ENCODE measurements at places on chromosomes 2 and 18.

DNA sequence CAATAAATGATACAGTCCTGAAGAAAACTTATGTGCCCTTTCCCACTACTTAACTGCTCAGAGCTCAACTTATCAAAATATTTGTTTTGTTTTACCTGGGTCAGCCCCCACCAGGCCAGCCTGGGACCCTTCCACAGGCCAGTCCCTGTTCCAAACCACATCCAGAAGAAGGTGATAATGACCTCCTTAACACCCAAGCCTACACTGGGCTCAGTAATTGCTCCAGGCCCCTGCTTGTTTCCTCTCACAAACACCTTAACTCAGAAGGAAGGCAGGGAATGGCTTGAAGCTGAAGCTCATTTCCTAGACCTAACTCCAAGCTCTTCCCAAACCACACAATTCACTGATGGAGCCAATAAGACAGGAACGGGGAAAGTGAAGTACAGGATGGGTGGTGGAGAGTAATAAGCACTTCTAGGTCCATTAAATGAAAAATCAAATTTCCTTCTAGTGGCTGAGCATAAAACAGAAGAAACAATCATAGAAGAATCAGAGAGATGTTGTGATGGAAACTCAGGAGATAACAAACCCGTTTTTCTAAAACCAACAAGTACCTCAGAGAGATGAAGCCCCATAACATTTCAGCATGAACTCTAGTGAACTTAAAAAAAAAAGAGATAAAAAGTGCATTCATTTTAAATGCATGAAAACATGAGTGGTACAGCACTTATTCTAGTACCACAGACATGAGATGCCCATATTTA, 133.4 kb upstream of the ITGB6 start:
- no peak for DNase-seq

- no peak for DNase-seq
These were observed 91.5 kb upstream of the SLC8A1 start for GRCh38 chr2:40543381-40543780.

DNA sequence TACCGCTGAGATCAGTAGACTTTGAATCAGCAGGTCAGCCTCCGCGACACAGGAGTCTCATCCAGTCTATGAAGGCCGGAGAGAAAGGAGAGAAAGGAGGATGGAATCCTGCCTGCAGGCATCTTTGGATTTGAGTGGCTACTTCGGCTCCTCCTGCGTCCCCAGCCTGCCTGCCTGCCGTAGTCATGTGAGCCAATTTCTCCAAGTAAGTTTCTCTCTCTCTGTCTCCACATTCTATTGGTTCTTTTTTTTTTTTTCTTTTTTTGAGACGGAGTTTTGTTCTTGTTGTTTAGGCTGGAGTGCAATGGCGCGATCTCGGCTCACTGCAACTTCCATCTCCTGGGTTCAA, 16.7 kb downstream of the PDCD1 start:
- DNase-seq, result no peak

DNA sequence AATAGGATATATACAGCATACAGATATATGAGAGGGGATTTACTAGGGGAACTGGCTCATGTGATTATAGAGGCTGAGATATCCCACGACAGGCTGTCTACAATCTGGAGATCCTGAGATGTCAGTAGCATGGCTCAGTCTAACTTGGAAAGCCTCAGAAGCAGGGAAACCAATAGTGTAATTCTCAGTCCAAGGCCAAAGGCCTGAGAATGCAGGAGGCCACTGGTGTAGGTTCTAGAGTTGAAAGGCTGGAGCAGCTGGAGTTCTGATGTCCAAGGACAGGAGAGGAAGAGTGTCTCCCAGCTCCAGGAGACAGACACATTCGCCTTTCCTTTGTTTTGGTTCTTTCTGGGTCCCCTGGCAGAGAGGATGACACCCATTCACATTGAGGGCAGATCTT, 20.1 kb upstream of the CCBE1 start:
- no peak for DNase-seq

DNA sequence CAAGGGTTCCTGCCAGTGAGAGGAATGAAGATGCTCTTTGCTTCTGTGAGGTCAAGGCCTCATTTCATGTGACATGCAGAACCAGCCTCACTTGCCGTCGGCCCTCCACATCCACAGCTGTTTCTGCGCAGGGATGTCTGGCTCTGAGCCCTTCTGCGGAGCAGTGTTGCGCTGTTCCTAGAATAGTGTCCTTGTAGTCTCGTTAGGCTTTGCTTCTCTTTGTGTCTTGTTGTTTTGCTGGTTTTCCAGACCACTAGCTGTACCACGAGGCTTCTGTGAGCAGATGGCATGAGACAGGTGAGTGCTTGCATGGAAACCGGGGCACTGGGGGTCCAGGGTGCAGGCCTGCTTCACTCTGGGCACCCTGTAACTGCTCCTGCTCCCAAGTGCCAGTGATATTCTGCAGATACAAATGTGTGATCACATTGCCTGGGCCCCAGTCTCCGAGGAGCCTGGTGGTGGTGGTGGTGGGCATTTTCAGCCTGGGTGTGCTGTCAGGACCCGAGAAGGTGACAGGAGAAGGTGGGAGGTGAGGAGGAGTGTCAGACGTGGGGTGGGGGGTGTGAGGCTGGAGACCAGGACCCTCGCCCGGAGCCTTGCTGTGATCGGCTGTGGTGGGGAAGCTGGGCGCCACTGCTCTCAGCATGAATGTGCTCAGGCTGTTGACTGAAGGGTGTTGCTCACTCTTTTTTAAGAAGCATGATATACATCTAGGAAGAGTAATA, 34.3 kb downstream of the LDLRAD4 start:
- no peak for DNase-seq

DNA sequence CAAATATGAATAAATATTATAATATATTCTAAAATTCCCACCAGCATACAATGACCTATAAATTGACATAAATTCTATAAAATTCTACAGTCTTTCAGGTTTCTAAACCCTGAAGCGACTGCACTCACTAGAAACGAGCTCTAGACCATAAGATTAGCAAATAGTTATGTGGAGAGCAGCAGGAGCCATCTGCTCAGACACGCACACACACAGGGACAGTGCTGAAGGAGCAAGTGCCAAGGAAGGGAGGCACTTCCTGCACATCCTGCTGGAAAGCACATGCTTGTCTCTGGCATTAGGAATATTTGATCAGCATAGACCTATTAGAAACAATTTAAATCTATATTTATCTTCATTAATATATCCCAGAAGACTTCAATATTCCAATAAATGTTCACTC, 713.9 kb upstream of the CDH2 start:
- no peak for DNase-seq

DNA sequence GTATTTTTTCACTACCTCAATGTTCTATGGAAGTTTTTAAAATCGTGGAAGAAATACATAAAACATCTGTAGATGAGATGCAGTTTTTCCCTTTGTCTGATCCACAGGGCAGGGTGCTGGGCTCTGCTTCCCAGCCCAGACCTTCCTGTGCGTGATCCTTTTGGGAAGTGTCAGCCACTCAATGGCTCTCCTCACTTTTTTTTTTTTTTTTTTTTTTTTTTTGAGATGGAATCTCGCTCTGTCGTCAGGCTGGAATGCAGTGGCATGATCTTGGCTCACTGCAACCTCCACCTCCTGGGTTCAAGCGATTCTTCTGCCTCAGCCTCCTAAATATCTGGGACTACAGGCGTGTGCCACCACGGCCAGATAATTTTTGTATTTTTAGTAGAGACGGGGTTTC, 32.8 kb downstream of the SOWAHC start:
- no peak for DNase-seq

DNA sequence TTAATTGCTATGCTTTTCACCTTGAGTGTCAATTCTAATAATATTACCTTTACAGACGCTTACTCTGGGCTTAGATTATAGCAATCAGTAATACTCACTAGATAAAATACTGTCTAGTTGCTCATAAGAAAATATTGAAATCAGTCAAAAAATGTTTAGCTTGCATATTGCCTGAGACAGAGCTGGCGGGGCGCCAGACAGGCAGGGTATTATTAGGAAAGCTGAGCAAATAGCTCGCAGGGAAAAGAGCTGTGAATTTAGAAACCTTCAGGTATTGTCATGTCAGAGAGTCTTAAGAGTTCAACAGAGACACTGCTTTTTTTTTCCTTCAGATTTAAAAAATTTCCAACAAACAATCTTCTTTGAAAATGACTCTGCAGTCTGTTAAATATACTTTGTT, 118.4 kb downstream of the MEIS1 start:
- no peak for DNase-seq

GRCh38 chr18:33720133-33720532, 142.1 kb downstream of the ASXL3 start:
- DNase-seq, result no peak

- DNase-seq, result no peak
These were observed 495.4 kb upstream of the PIK3C3 start for GRCh38 chr18:41459656-41460055.

- DNase-seq, result no peak
These were observed 2.7 kb downstream of the STARD7 start for GRCh38 chr2:96205888-96206287.

GRCh38 chr18:39909706-39910105, 2045.3 kb upstream of the PIK3C3 start:
- DNase-seq, result no peak

GRCh38 chr2:182862091-182862490, 4.3 kb downstream of the FRZB start:
- no peak for DNase-seq

- no peak for DNase-seq
These were observed 39.3 kb upstream of the C1GALT1C1L start for GRCh38 chr2:43715300-43716098.

DNA sequence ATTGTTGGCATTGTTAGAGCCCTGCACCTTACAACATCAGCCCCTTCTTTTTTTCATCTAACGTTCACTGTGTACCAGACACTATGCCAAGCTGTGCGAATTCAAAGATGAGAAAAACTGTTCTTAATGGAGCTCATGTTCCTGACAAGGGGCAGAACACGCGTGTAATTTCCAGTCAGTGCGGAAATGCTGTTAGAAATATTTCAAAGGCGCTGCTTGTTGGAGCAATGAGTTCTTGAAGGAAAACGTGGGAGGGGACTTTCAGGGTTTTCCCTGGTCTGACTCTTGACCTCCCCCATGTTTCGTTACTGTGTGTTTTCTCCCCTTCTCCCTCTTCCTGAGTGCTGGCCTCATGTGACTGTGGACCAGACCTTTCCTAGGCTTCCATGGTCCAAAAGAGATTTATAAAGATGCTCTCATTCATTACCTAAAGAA, 1.5 kb downstream of the MTHFD2 start:
- DNase-seq, result no peak

DNA sequence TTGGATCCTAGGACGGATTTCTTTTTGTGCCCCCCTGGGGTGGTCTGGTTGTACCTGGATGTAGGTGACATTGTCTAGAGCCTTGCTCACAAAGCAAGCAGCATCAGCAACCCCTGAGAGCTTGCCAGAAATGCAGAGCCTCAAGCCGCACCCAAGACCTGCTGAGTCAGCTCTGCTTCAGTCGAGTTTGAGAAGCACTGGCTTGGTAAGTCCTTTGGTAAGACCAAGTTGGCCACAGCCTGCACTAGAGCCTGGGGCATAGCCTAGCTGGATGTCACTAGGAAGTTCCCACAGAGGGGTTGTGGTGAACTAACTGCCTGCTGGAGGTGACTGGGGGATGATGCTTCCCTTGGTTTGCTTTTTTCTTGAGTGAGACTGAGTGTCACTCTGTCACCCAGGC, 6.2 kb downstream of the ABCG5 start:
- no peak for DNase-seq

GRCh38 chr18:22607284-22607635, 189.5 kb upstream of the CTAGE1 start:
- no peak for DNase-seq

- no peak for DNase-seq
These were observed 211.6 kb upstream of the SMAD7 start for GRCh38 chr18:49162226-49162864.

GRCh38 chr2:98736464-98736889, 5.5 kb upstream of the MGAT4A start:
- no peak for DNase-seq

DNA sequence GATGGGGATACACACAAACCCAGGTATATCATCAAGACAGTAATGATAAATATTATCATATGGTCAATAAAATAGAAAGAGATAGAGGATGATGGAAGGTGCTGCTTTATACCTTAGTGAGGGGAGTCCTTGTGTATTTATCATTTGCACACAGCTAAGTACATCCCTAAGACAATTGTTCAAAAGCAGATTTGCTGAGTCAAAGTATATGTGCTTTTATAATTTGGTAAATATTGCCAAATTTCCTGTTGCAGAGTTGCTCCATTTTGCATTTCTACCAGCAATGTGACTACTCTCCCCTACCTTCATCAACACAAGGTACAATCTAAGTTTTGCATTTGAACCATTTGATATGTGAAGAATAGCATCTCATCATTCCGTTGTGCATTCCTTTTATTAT, 22.6 kb upstream of the PLEK start:
- DNase-seq, result no peak

DNA sequence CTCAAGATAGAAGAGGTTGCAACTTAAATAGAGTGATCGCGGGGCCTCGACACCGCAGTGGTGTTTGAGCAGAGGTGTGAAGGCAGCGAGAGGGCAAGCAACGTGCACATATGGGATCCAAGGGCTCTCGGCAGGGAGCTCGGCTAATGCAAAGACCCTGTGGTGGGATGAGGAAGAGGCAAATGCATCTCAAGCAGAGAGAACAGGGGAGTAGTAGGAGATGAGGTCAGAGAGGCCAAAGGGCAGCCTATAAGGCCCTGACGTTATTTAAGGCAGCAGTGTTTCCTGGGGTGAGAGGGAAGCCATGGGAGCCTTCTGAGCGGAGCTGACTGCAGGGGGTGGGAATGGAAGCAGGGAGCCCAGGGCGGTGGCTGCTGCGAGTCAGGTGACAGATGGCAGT, 74.5 kb downstream of the MRPS9 start:
- no peak for DNase-seq

DNA sequence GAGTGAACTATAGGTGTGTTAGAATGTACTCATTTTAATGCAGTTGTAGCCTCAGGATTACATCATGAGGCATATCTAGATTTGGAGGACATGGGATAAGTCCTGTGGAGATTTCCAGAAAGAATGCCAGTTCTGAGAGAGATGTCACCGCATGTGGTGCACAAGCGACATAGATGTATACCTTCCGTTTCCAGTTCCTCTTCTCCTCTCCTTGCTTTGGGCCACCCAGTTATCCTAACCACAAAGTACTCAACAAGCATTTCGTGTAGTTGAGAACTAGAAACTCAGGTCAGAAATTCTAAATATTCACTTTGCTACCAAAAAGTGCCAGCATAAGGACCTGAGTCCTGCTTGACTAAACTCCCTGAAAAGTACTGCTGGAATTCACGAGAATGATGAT, 66.5 kb downstream of the KCTD18 start:
- no peak for DNase-seq

All from putamen (tissue), 1 donor.